ENCODE measurements at places on chromosomes 5 and 9. TPM values are rescaled to one million over a fixed set of nuclear protein-coding genes. Genes with fewer than 3 reads are reported as not detected.

DNA sequence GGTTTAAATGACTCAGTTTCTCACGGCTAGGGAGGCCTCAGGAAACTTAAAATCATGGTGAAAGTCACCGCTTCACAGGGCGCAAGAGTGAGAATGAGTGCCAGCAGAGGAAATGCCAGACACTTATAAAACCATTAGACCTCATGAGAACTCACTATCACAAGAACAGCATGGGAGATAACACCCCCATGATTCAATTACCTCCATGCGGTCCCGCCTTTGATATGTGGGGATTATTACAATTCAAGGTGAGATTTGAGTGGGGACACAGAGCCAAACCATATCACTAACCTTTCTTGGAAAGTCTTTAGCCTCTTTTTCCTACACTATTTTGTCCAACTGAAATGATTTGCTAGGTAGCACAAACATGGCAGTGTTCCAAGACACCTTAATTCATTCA is 533.9 kb upstream of the NUDT12 start:
- no peaks in the 10 kb centered on the region for H3K4me1 ChIP-seq
- H3K4me3 ChIP-seq: no peak overlapping the region
- H3K27ac ChIP-seq: no peak overlapping the region
- no peaks in the 10 kb centered on the region for H3K36me3 ChIP-seq
- DNase-seq: no peak

DNA sequence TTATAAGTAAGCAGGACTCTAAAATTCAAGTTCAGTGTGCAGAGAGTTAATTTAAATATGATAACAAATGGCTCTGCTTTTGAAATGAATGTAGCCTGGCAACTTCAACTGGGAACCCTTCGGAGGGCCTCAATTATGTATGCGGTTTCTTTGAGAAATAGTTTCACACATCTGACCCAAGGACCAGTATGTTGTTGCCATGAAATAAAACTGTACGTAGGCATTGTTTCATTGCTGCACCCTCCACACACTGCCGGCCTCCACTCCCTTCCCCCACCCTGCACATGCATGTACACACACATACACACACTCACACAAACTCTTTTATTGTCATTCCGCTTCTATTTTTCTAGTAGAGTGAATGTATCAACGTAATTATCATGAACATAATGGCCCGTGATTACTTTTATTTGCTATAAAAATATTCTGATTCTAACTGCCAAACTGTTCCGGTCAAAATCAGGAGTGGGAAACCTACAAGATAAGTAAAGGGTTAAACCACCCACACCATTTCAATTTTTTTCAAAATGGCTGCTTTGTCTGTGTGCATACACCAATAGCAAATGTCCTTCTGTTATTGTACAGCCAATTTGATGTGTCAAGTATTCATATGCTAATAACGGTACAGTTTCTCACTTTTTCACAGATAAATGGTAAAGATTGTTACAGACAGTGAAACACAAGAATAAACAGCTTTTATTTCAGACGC is 215.5 kb upstream of the TMEM161B start:
- no peak overlapping the region for H3K27ac ChIP-seq
- H3K36me3 ChIP-seq: no peaks in the 10 kb centered on the region

DNA sequence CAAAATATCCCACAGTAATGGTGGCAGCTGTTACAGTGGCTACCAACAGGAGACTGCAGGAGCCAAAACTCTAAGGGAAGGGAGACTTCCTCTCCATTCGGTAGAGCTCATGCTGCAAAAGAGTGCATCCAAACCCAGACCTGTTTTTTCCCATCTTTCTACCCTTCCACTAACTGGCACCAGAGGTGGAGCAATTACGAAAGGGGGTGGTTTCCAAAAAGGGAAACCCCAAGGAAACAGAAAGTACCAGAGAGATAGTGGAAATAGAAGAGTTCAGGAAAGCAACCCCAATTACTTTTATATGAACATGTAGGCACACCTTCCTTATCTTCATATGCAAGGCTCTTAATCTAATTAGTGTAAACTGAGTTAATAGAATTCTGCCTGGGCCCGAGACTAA is 7.3 kb upstream of the WDR41 start:
- no peaks in the 10 kb centered on the region for H3K36me3 ChIP-seq
- no peaks in the 10 kb centered on the region for H3K27me3 ChIP-seq
- H3K27ac ChIP-seq: no peak overlapping the region
- no peak overlapping the region for H3K4me3 ChIP-seq
- no peaks in the 10 kb centered on the region for H3K4me1 ChIP-seq

DNA sequence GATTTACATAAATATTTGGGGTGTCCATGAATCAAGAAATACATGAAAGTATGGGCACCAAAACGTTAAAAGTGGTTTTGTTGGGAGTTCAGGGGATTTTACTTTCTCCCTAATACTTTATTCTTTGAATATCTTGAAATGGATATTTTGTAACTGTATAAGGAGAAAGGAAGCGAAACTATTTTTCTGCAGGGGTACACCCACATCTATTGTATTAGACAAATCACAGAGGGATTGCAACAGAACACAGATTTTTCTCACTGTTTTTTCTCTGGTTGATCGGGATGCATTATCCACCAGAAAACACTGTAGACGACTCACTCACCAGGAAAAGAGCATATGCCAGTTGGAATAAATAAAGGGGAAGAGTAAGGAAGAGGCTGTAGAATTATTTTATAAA is 1.2 kb upstream of the RABGAP1 start:
- no peaks in the 10 kb centered on the region for H3K27me3 ChIP-seq
- H3K36me3 ChIP-seq: no peaks in the 10 kb centered on the region
- H3K27ac ChIP-seq: no peak overlapping the region
- DNase-seq: no peak
- no peak overlapping the region for H3K4me3 ChIP-seq

DNA sequence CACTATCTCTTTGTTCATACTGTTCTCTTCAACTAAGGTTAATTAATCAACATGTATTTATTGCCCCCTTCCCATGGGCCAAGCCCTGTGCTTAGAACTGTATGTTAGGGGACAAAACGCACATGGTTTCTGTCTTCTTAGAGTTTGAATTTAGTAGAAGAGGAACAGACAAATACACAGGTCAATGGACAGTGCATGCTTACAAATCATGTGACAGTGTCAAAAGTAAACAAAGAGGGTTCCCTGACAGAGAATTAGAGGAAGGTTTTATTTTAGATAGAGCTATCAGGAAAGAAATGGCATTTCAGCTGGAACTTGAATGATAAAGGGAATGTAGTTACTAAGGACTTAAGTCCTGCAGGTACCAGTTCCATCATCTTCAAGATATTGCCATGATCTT is 145.2 kb upstream of the CCDC152 start:
- H3K36me3 ChIP-seq: no peaks in the 10 kb centered on the region
- no peak overlapping the region for H3K4me3 ChIP-seq
- H3K27ac ChIP-seq: no peak overlapping the region
- DNase-seq: no peak
- H3K4me1 ChIP-seq: no peaks in the 10 kb centered on the region

DNA sequence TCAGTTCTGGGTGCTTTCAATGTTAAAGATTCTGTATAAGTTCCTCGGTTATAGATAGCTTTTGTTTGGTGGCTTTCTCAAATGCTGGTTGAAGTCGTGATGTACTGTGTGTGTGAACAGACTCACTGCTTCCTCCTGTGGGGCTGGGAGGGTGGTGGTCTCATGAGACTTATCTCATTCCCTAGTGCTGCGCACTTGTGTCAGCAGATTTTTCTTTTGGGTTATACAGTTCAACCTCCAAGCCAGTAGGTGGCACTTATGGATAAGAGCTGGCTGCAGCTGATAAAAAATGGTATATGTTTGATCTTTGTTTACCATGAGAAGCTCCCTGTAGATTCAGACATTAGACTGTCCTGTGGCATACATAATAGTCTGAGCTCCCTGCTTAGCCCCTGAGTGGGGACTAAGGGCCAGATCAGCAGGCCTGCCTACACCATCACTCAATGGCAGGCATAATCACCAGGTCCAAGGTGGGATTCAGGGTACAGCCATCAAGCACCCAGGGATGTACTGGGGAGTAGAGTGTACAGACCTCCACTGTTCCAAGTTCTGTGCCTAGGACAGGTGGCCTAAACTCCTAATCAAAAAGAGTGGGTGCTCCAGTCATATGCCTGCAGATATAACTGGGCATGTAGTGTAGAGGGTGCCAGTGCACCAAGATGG is 174.2 kb downstream of the OXCT1 start:
- H3K4me3 ChIP-seq: no peak overlapping the region
- no peak for DNase-seq
- H3K36me3 ChIP-seq: no peaks in the 10 kb centered on the region
- H3K4me1 ChIP-seq: no peaks in the 10 kb centered on the region

DNA sequence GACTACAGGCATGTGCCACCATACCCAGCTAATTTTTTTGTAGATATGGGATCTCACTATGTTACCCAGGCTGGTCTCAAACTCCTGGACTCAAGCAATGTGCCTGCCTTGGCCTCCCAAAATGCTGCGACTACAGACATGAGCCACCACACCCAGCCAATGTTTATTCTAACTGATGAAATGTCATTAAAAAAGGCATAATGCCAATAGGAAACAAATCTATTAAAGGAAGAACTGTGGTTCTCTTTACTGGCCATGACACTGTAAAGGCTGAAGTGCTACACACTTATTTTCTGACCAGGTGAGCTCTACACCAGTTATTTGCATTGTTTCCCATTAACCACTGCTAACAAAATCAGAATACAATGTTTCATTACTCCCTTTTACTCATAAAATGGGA is 106.0 kb downstream of the STRBP start:
- no peaks in the 10 kb centered on the region for H3K36me3 ChIP-seq
- H3K4me1 ChIP-seq: peaks cover 7% of the 10 kb centered on the region
- no peak for DNase-seq
- H3K27me3 ChIP-seq: no peaks in the 10 kb centered on the region

DNA sequence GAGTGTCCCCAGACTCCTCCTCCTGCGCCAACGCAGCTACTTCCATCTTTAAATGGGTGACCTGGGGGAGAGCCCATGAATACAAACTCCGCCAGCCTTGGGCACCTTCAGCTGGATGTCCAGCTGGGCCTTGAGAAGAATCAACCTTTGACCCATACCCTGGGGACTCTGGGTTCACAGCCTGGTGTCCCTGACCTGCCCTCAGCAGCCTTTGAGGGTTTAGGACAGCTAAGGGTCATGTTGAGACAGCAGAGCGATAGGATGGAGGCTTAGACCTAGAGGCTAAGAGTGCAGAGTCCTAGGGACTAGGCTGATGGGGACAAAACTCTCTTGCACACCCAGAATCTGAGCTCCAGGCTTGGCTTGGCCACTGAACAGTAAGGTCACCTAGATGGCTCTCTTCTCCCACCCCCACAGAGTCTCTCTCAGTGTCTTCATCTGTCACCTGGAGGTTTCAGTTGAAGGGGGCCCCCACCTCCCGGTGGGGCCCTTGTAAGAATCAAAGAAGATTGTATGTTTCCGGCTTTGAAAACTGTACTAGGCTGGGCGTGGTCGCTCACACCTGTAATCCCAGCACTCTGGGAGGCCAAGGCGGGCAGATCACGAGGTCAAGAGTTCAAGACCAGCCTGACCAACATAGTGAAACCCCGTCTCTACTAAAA is 6.7 kb upstream of the AQP3 start:
- no peak overlapping the region for H3K4me3 ChIP-seq
- no peaks in the 10 kb centered on the region for H3K36me3 ChIP-seq
- no peak overlapping the region for H3K27ac ChIP-seq
- H3K4me1 ChIP-seq: no peaks in the 10 kb centered on the region

- H3K4me3 ChIP-seq: no peak overlapping the region
- no peak for DNase-seq
- H3K4me1 ChIP-seq: peaks cover 7% of the 10 kb centered on the region
- H3K36me3 ChIP-seq: no peaks in the 10 kb centered on the region
- H3K27me3 ChIP-seq: no peaks in the 10 kb centered on the region
Measured at GRCh38 chr5:64532657-64533056, 26.8 kb downstream of the RGS7BP start.

DNA sequence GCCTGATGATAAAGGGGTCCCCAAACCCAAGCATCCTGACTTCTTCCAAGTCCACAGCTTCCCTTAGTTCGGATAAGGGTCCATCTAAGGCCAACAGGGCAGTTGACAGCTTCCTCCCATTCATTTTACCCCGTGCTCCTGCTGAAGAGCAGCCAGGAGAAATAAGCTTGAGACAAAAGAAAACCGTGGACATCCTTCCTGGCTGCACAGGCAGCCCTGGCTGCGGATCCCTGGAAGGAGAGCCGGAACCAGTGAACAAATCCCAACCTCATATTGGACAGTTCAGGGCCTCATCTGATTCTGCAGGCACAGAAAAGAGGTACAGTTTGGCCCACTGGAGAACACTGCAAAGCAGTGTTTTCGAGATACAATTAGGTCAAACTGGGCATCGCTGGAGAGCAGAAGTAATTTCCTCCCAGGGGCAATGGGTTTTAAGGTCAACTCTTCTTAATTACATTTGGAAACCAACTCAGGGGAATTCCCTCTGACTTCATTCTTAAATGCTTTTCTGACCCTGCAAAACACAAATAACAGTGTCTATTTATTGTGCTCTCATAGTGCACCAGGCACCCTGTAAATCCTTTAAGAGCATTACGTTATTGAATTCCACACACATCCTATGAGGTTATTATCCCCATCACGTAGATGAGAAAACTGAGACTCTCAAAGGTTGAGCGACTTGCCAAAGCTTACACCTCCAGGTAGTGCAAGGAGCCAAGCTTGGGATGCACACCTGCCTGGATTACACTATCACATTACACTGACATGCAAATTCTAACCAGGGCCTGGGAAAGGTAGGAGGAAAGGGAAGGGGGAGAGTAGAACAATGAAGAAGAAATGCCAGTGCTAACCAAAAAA is 21.2 kb downstream of the ADAM19 start:
- no peak for DNase-seq
- H3K27me3 ChIP-seq: no peaks in the 10 kb centered on the region
- no peaks in the 10 kb centered on the region for H3K36me3 ChIP-seq
- H3K4me1 ChIP-seq: no peaks in the 10 kb centered on the region
- H3K27ac ChIP-seq: no peak overlapping the region

- no peaks in the 10 kb centered on the region for H3K36me3 ChIP-seq
- no peak within 1 kb of the TSS for H3K4me3 ChIP-seq
- no peaks in the 10 kb centered on the region for H3K27me3 ChIP-seq
- peak; percentile 79 for DNase-seq
- peaks cover 24% of the 10 kb centered on the region for H3K4me1 ChIP-seq
Measured at GRCh38 chr9:137227054-137227852, at the start of gene RNF224. TSS of gene RNF224 (plus strand) at chr9:137227502. CDS start at chr9:137228336, 834 bp downstream.

- H3K27ac ChIP-seq: no peak overlapping the region
- no peak overlapping the region for H3K4me3 ChIP-seq
- no peak for DNase-seq
Measured at GRCh38 chr9:136533775-136534157, 12.1 kb downstream of the NOTCH1 start.

DNA sequence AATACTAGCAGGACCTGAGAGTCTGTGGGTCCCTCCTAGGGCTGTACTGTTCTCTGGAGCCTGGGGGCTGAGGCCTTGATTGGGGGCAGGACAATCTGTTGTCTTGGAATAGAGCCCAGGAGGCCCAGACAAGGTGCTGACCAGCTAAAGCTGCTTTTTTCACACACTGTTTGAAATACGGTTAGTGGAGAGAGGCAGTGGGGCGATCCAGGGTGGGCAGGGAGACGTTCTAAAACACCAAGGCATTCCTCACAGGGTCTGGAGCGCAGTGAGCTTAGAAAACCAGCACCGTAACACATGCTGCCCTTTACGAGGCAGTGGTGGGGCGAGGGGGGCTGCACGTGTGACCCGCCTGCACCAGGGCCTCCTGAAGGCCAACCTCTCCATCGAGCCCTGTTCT is 55.1 kb downstream of the EHMT1 start:
- no peak overlapping the region for H3K4me3 ChIP-seq
- peak; percentile 61 for DNase-seq
- H3K36me3 ChIP-seq: no peaks in the 10 kb centered on the region
- peak overlapping the region; percentile 63 for H3K27ac ChIP-seq
- peaks cover 55% of the 10 kb centered on the region for H3K4me1 ChIP-seq

The CNTNAP3 gene
- 4.0 TPM for polyA plus RNA-seq

Measured in testis (tissue), 5 donors.